CD4-positive, alpha-beta T cell treated with Interleukin-1 beta for 1 hour (primary cell): ENCODE measurements at places on chromosomes 3 and 15.

DNA sequence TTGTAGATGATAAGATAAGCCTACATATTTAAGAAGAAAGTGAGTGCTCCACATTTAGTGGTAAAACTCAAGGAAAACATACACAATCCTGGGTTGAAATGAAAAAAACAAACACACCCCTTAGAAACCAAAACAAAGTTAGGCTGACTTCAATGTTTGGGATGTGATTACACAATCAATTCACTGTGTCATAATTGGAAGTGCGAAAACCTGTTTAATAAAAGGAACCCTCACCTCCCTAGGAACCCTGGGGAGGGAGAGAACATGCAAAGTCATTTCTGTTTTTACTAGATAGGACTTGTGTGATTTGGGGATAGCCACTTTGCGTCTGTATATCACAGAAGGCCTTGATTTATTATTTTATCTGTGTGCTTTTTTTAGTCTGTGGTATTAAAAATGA, 275.0 kb downstream of the NFKBIZ start:
- no peak for DNase-seq

DNA sequence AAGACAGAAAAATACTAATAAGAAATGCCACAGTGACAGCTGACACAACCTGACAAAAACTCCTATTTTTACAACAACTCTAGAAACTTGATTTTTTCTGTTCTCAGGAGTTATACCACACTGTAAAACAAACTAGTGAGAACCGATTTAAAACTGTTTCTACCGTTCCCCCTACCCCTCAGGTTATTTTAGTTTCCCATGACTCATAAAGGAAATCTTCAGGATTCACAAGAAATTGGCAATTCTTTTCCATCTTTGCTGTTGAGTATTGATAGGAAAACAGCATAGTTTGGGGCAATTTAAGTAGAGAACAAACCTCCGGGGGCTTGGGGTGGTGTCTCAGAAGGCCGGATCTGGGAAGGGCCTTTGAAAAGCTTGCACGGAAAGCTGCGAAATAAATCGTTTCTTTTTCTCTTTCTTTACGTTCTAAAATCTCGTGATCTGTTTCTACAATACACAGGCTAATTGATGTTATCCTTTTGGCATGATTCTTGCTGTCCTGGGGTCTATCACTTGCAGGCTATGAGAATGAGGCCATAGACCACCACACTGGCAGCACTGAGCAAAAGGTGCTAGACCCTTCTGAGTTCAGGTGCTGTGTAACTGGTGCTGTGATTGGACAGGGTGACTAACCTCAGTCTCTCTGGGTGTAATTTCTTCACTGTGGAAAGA, 89.3 kb downstream of the LPP start:
- DNase-seq = no peak

GRCh38 chr15:84715441-84716035, 401 bp downstream of the SEC11A start:
- DNase-seq = no peak

DNA sequence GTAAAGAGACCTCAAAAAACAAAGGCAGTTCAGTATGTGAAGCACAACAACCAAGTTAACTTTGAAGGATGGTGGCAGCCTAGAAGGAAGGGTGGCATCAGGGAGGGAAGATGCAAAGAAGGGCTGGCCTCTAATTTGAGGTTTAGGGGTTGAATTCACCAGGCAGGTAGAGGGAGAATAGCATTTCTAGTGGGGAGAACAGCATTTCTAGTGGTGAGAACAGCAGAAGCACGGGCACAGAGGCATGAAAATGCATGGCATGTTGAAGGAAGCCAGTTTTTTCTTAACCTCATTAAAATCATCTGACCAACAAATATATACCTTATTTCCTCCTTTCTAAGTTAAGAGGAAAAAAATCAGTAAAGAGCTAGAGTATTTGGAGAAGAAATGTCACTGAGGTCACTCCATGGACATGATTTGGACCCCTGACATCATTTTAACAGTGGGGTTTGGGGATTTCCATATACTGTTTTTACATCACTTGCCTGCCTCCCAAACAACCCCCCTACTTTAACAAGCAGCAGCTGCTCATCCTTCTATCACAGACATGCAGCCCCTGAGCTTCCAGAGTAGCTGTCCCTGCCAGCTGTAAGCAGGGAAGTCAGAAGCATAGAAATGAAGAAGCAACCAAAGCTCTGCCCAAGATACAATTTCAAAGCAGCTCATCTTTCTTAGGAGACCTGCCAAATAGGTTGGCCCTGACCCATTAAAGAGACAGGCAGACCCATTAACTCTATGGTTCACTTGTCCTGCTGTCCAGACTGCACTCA, 2.4 kb upstream of the POPDC2 start:
- no peak for DNase-seq

DNA sequence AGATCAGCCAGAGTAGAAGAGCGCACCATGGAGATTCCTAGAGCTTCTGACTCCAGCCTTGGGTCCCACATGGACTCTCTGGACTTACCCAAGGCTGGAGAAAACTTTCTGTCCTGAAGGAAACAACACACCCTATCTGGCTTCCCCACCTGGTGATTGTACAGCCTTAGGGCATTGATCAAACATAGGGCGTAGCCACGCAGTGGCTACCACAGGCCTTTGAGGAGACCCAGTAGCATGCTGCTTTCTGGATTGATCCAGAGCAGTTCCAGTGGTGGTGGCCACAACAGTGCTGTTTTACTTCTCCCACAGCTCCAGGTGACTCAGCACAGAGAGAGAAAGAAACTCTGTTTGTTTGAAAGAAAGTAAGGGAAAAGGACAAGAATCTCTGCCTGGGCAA, 23.5 kb downstream of the PYDC2 start:
- DNase-seq = no peak

DNA sequence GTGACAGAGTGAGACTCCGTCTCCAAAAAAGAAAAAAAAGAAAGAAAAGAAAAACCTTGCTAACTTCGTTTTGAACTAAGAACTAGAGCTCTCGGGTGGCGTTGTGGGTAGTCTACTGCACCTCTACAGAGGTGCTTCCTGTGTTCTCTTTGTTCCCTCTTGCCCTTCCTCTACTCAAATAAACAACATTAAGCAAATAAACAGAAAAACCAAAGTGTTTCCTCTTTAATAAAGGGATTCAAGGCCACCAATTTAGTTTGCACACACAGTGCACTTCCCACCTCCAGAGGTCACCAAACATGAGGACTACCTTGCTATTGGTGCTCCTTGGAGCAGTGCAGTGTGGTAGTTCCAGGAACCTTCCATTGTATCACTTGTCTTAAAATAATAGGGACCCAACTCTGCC, 354.2 kb upstream of the TBL1XR1 start:
- DNase-seq = no peak
